Esophagus squamous epithelium (tissue), 5 donors: ENCODE measurements at places on chromosomes 12 and 14.

- no peak for DNase-seq
These were observed 143.5 kb downstream of the PAX9 start for GRCh38 chr14:36805131-36805559.

GRCh38 chr14:104352493-104353220 lies 214.3 kb downstream of the KIF26A start:
- no peak for DNase-seq

DNA sequence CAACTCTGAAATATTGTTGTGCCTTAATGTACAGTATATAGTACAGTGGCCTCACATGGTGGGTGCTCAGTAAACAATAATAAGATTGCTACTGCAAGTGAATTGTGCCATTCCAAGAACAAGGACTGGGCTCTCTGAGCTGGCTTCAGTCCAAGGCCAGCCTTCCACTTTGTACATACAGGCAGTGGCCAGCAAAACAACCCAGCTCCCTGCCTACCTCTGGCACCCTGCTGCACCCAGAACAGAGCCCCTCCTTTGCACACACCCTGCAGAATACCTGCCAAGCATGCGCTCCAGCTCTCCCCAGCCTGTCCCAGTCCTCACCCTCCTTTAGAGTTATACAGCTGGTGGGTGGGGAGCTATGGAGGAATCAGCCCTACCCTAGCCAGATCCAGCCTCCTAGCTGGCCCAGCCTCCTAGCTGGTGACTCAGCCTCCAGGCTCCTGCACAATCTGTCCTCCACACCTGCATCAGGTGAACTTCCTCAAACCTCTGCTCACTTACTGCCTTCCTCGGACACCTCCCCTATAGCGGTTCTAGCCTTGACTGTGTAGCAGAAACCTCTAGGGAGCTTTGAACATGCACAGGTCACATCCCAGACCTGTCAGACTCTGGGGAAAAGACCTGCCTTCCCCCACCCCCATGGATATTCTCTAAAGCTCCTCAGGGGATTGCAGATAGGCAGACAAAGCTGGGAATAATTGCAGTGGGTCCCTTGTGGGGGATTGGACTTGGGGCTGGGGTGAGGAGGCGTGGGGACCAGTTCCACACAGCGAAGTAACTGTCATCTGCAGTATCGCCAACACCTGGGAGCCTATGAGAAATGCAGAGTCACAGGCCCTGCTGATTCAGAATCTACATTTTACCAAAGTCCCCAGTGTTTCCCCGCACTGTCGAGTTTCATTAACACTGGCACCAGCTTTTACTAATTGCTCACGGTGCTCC lies 17.9 kb downstream of the ZDHHC22 start:
- DNase-seq: peak; percentile 8

DNA sequence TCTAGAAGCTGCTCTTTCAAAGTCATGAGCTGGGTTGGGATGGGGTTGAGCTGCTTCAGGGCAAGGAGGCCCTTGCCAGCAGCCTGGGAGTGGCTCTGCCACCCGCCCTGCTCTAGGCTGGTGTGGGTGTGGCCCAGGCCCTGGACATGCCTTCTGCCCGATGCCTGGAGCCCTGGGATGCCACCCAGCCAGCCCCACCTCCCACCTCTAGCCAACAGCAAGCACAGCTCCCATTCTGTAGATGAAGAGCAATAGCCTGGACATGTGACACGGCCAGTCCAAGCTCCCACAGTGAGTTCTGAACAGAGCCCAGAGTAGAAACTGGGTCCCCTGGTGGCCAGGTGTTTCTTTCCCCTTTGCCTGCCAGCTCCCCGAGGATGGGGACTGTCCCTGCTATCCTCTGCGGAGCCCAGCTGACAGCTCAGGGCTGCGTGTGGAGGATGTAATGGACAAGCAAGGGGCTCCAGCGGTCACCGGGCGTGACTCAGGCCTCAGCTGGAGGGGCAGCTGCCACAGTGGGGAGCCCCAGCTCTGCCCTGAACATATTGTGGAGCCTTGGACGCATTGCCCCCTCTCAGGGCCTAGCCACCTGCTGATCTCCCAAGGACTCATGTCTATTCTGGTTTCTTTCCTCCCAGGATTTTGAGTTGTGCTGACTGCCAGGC lies 165.2 kb downstream of the TSPAN9 start:
- DNase-seq: no peak

DNA sequence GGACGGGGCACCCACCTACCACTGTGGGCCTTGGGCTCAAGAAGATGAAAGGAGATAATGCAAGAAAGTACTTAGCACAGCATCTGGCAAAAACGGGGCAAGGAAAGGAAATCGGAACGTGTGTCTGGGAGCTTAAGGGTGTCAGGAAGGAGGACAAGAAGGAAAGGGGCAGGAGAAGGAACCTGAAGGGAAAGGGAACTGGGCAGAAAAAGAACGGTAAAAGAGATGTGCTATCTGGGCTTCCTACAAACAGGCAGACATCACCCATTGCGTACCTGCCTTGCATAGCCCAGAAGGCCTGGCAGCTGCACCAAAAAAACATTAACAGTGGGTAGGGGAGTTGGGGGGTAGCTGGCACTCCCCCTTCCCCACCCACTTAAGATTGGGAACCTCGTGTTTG lies 958 bp upstream of the REM2 start:
- no peak for DNase-seq

- no peak for DNase-seq
These were observed 133.0 kb upstream of the ABCD2 start for GRCh38 chr12:39752482-39753137.

GRCh38 chr12:98516111-98516873 lies 902 bp downstream of the TMPO start:
- DNase-seq: peak; percentile 15

DNA sequence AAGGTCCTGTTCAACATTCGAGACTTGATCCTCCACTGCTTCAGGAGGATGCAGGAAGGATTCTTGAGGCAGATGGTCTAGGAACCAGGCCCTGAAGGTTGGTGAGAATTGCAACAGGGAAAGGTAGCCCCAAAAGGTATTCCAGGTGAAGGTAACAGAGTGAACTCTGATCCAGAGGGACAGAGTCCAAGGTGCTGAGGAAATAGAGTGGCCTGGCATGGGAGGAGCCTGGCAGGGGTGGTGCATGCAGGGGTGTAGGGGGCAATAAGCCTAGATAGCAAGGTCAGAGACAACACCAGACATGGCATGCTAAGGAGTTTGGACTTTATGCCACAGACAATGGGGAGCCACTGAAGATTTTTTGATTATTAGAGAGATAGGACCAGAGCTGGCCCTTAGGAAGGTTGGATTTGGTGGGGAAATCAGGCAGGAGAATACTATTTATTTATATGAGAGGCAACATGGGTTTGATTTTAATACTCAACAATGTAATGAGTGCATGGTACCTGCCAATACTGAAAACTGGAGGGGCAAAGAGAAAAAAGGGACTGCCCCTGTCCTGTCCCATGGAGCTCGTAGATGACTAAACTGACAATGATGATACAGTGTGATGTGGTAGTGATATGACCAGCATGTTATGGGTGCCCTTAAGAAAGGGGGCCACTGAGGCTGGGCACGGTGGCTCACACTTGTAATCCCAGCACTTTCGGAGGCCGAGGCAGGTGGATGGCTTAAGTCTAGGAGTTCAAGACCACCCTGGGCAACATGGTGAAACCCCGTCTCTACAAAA lies 50.5 kb upstream of the TMED10 start:
- no peak for DNase-seq

DNA sequence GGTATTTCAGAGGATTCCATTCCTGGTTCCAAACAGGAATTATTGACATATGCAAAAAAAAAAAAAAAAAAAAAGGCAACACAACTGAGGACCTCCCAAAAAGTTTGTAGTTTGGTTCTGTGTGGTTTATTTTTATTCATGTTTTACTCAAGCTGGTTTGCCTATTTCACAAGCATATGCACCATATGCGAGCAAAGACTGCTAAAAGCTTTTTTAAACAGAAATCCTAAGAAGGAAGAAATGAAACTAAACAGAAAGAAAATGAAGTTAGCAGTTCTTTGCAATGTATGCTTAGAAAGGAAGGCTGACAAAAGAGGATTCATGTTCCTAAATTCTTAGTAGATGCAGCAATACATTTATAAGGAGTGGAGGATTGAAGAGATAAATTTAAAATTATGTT lies 487.6 kb upstream of the FLRT2 start:
- no peak for DNase-seq

DNA sequence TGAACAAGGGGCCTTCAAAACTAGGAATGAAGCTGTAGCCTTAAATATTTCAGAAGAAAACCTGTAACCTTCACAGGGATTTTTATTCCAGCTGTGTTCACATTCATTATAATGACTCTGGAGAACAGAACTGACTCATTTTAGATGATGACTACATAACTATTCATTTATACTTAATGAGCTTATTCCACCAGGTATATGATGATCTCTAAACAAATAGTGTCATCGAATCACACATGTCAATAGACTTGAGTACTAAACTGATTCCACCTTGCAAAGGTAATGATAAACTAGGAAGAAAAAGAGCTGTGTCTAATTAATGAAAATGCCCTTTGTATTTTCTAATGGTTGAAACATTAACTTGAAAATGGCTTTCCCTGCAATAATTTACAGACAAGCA lies 433.2 kb downstream of the PDZRN4 start:
- DNase-seq: no peak

GRCh38 chr14:63392236-63392635 lies 73.5 kb upstream of the GPHB5 start:
- DNase-seq: no peak

DNA sequence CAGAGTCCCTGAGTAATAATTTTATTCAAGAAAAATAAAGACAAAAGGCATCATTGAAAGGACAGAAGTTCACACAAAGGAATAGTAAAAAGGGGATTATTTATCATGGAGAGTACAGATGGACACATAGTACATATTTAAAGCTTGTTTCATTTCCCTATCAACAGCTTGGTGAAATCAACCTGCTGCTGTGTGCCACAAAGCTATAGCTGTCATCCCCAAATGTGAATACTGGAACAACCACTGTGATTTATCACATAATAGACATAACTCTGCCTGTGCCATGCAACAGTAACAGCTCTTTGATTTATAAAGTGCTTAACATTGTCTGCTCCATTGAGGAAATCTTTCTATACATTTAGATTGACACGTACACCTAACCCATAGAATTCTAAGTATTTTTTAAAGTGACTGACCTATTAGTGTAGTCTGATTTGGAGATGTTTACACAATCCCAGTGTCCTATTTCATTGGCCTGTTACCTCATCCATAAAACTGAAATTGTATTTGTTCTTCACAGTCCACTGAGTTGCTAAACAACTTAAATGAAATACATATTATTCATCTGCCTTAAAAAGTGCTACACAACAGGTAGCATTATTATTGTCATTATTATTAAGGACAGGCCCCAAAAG lies 3.3 kb downstream of the NEMF start:
- DNase-seq: no peak

GRCh38 chr14:67151082-67151666 lies 38.1 kb upstream of the GARIN2 start:
- no peak for DNase-seq
